Karpas-422 (cell line): ENCODE measurements at places on chromosomes 5 and 9.

DNA sequence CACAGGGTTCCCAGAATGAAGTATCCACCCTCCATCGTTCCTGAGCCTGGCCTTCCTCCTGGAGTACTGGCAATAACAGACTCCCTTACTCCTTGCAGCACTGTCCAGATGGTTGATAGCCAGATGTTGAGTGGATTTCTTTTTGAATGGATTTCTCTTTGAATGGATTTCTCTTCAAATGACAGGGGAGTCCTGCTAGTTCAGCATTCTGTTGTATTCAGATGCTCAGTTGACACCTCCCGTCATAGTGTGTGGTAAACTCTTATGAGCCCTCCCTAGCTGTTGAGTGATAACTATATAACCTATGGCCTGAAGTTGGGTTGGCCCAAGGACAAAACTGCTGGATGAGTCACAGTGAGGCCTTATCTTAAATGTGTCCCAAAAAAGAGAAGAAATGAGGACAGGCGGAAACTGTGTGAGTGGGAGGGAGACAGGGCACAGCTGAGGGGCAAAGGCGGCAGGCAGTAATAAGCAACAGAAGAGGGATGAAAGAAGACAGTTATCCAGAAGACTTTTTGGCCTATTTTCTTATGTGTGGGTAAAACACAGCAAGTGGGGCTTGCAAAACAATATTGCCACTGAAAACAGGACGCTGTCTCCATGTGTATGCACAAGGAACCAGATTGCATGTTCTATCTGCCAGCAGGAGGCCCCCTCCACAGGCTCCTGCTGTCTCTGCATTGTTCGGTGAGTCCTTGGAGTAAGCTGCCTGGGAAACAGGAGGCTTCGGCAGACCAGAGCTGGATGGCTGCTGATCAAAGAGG is 209.5 kb upstream of the S1PR3 start:
- H3K4me1 ChIP-seq, result peaks cover 10% of the 10 kb centered on the region
- no peaks in the 10 kb centered on the region for H3K36me3 ChIP-seq
- H3K4me3 ChIP-seq, result no peak overlapping the region
- no peak for DNase-seq
- H3K27me3 ChIP-seq, result no peaks in the 10 kb centered on the region

- no peaks in the 10 kb centered on the region for H3K4me1 ChIP-seq
- H3K4me3 ChIP-seq, result no peak overlapping the region
- no peak overlapping the region for H3K27ac ChIP-seq
- H3K36me3 ChIP-seq, result no peaks in the 10 kb centered on the region
- no peaks in the 10 kb centered on the region for H3K27me3 ChIP-seq
These were observed 34.5 kb upstream of the MED27 start for GRCh38 chr9:132114102-132114707.

DNA sequence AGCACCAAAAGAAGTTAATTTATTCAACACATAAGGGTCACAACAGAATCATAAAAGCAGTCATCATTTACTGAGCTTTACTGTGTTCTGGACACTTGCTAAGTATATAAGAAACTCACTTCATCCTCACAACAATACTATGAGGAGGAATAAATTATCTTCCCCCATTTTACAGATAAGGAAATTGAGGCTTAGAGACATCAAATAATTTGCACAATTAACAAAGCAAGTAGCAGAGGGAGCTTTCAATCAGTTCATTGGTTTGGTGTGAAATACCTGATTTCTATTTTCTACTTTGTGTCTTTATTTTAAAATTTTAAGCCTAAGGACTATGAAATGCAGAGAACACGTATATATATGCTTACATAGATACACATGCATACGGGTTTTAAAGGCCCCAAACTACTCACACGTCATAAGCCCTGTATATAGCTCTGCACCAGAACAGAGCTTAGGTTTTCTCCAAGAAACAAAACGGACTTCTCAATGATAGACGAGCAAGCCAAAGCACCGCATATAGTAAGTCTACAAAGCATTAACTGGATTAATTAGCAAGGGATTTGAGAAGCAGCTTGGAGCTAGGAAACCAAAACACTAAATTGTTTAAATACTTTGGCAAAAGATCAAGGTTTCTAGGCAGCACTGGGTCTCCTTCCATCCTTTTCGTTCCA is 95.6 kb downstream of the DENND1A start:
- DNase-seq, result no peak
- H3K27ac ChIP-seq, result no peak overlapping the region
- no peak overlapping the region for H3K4me3 ChIP-seq
- peaks cover 11% of the 10 kb centered on the region for H3K4me1 ChIP-seq

GRCh38 chr5:157912621-157913325 is 53.8 kb upstream of the CLINT1 start:
- no peak overlapping the region for H3K27ac ChIP-seq
- no peak overlapping the region for H3K4me3 ChIP-seq
- no peaks in the 10 kb centered on the region; the same call in 1 of the 2 replicates for H3K4me1 ChIP-seq
- no peaks in the 10 kb centered on the region for H3K36me3 ChIP-seq

GRCh38 chr9:92614763-92615461 is 55.0 kb downstream of the IPPK start:
- no peak overlapping the region for H3K4me3 ChIP-seq
- no peak for DNase-seq
- H3K27ac ChIP-seq, result no peak overlapping the region
- H3K27me3 ChIP-seq, result no peaks in the 10 kb centered on the region
- H3K4me1 ChIP-seq, result no peaks in the 10 kb centered on the region

- H3K27me3 ChIP-seq, result no peaks in the 10 kb centered on the region
- H3K27ac ChIP-seq, result no peak overlapping the region
- H3K36me3 ChIP-seq, result no peaks in the 10 kb centered on the region
- DNase-seq, result no peak
- no peak overlapping the region for H3K4me3 ChIP-seq
- no peaks in the 10 kb centered on the region for H3K4me1 ChIP-seq
These were observed 87.4 kb downstream of the PSD2 start for GRCh38 chr5:139882961-139883539.

DNA sequence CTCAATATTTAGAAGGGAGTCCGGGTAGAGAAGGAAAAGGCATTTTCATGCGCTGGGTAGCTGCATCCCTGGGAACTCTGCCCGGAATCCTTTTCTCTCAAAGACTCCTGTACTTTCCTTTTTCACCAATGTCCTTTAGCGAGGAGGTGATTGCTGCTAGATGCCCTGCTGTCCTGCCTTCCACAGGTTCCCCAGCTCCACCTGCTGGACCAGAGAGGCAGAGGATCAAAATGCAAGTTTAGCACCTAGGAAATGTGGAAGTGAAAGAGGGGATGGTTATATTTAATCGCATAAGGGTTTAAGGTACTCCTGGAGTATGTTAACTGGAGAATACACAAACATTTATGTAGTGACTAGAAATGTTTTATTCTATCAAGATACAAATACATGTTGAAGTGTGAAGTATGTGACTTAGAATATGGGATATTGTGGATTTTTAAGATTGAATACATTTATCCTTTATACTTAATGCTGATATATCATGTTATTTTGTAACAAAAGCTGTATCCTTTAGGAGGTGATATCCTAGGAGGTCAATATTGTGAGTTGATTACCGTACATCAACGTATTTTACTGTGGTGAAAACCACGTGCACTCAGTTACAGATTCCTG is 145.7 kb downstream of the ARHGAP26 start:
- no peak overlapping the region for H3K27ac ChIP-seq
- H3K27me3 ChIP-seq, result no peaks in the 10 kb centered on the region
- no peak overlapping the region for H3K4me3 ChIP-seq
- H3K36me3 ChIP-seq, result no peaks in the 10 kb centered on the region
- peaks cover 8% of the 10 kb centered on the region for H3K4me1 ChIP-seq
- DNase-seq, result peak; percentile 79

DNA sequence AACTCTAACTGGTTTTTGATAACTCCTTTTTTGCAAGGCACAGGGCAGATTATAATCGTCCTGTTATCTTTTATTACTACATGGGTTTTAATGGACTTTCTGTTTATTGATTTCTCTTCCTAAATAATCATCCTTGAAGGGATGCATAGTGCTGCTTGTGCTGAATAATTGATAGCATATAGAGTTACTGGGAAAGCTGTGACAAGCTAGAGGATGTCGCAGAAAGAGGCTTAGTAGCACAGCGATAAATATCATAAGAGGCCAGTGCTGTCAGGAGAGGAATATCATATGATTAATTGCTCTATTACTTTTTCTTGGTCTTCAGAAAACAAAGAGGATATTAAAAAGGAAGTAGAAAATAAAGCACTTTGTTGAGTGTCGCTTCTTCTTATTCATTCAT is 1007.1 kb upstream of the ACO1 start:
- H3K36me3 ChIP-seq, result no peaks in the 10 kb centered on the region
- no peaks in the 10 kb centered on the region for H3K27me3 ChIP-seq
- no peaks in the 10 kb centered on the region for H3K4me1 ChIP-seq
- no peak for DNase-seq

- no peaks in the 10 kb centered on the region for H3K36me3 ChIP-seq
- H3K4me3 ChIP-seq, result no peak overlapping the region
- no peaks in the 10 kb centered on the region for H3K27me3 ChIP-seq
- H3K4me1 ChIP-seq, result peaks cover 6% of the 10 kb centered on the region
These were observed 199.4 kb downstream of the ARRDC3 start for GRCh38 chr5:91183743-91184142.

DNA sequence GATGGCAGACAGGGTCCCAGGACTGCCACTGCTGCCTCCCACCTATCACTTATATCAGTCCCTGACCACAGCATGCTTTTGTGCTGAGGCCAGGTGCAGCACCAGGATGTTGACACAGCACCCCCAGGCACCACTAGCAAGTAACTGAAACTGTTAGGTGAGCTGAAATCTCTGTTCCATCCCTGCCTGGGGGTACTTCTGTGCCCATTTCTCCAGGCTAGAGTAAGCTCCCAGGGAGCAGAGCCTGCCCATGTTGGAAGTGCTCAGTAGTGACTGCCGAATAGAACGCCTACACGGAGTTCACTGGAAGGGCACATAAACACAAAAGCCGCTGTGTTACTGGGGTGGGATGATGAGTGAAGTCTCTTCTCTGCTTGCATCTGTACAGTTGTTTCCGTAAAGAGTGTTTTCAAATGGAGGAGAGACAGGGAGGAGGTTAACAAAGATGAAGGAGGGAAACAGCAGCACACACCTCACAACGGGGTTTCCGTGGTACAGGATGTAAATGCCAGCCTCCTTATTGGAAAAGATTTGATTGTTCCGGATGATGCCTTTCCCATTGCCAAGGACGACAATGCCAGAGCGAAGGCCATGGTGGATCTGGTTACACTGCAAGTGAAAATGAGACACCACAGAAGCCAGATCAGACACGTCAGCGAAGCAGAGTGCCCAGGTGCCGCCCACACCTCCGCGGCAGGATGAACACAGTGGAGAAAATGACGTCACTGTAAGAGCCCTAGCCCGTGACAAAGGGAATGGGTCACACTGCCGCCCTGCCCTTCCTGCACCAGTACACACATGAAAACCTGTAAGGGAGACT is 43.1 kb downstream of the POLR1E start:
- no peak overlapping the region for H3K4me3 ChIP-seq
- peaks cover 3% of the 10 kb centered on the region; the same call in 1 of the 2 replicates for H3K4me1 ChIP-seq
- H3K27me3 ChIP-seq, result no peaks in the 10 kb centered on the region
- peaks cover 12% of the 10 kb centered on the region; the same call in 1 of the 2 replicates for H3K36me3 ChIP-seq
- no peak for DNase-seq
- no peak overlapping the region for H3K27ac ChIP-seq

DNA sequence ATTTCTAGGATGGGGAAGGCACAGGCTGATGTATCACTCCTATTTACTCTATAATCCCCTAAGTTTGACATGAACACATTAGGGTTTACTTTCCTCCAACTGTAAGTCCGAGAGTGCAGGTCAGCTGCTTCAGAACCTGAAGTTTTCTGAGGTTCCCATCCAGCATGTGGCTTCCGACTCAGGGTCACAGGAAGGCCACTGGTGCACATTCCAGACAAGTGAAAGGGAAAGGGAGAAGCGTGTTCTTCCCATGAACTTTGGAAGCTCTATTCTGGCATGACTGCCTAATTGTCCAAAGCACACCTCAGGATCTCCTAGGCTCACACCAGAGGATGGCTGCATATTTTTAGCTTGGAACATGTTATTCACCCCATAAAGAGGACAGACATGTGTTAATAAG is 602.6 kb downstream of the SEMA5A start:
- DNase-seq, result no peak
- no peaks in the 10 kb centered on the region for H3K36me3 ChIP-seq
- H3K4me1 ChIP-seq, result no peaks in the 10 kb centered on the region
- no peak overlapping the region for H3K27ac ChIP-seq
- no peak overlapping the region for H3K4me3 ChIP-seq

DNA sequence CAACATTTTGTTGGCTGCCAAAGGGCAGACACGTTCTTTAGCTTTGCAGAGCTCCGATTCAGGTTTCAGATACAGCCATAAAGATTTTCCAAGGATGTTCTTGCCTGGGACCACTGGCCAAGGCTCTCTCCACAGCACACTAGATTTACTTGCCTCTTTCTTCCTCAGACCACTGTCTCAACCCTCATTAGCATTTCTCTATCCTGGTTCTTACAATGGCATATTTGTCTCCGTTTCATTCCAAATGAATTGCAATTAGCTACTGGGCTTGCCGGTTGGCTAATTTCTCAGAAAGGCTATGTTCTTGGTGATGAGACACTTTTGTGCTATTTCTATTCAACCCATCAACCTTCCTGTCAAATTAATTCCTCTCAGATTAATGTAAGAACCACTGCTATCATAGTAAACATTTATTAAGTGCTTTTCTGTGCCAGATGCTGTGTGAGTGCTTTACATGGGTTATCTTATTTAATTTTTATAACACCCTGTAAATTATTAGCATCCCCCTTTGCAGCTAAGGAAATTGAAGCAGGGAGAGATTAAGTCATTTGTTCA is 118.4 kb upstream of the NR3C1 start:
- H3K4me1 ChIP-seq, result peaks cover 15% of the 10 kb centered on the region
- no peaks in the 10 kb centered on the region for H3K27me3 ChIP-seq
- DNase-seq, result no peak
- H3K4me3 ChIP-seq, result no peak overlapping the region
- no peak overlapping the region for H3K27ac ChIP-seq
- H3K36me3 ChIP-seq, result no peaks in the 10 kb centered on the region

DNA sequence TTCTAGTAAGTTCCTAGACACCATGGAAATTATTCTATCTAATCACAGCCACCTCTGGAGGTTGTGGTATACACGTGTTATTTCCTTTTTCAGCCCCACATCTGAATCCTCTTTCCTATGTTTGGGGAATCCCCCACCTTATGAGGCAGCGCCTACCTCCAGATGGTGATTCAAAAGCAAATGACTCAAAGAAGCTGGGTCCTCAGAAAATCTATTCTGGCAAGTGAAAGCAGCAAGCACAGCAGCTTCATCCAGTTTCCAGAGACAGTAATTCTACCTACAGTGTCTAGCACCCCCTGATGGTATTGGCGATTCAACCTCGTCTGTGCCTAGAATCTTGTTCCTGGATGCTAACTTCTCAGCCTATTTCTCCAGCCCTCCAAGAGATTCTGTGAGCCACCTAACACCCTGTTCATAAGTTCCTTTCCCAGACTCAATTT is 43.0 kb downstream of the STRBP start:
- H3K27me3 ChIP-seq, result no peaks in the 10 kb centered on the region
- DNase-seq, result peak; percentile 91
- peaks cover 11% of the 10 kb centered on the region; the same call in 1 of the 2 replicates for H3K36me3 ChIP-seq
- H3K4me1 ChIP-seq, result peaks cover 68% of the 10 kb centered on the region
- peak overlapping the region; percentile 63 for H3K27ac ChIP-seq
- H3K4me3 ChIP-seq, result no peak overlapping the region

GRCh38 chr5:81762401-81762800 is 11.5 kb upstream of the SSBP2 start:
- H3K27me3 ChIP-seq, result no peaks in the 10 kb centered on the region
- H3K36me3 ChIP-seq, result no peaks in the 10 kb centered on the region
- H3K4me1 ChIP-seq, result peaks cover 6% of the 10 kb centered on the region; the same call in 1 of the 2 replicates

- H3K27me3 ChIP-seq, result no peaks in the 10 kb centered on the region
- no peaks in the 10 kb centered on the region for H3K4me1 ChIP-seq
- H3K36me3 ChIP-seq, result no peaks in the 10 kb centered on the region
These were observed 138.9 kb upstream of the IRX4 start for GRCh38 chr5:2021484-2022176.

- no peak overlapping the region for H3K4me3 ChIP-seq
- no peaks in the 10 kb centered on the region for H3K27me3 ChIP-seq
- H3K36me3 ChIP-seq, result no peaks in the 10 kb centered on the region; the same call in 1 of the 2 replicates
These were observed 392.2 kb downstream of the IRX1 start for GRCh38 chr5:3987867-3988266.
